NCI-H345 (cell line): ENCODE measurements at places on chromosomes 13 and 19.

GRCh38 chr13:106496072-106496997, 39.1 kb downstream of the EFNB2 start:
- DNase-seq = peak; percentile 56

DNA sequence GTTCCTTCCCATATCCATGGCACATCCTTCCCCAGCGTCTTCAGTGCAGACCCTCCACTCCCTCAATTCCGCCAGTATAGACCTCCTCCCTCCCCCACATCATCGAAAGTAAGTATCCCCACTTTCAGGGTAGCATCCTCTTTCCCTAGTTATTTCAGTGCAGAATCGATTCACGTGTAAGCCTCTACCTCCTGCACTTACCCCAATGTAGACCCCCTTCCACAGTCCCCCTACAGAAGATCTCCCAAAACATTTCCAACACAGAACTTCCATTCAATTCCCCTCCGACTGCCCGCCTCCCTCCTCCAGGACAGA, 664 bp downstream of the IRF3 start:
- no peak for DNase-seq

DNA sequence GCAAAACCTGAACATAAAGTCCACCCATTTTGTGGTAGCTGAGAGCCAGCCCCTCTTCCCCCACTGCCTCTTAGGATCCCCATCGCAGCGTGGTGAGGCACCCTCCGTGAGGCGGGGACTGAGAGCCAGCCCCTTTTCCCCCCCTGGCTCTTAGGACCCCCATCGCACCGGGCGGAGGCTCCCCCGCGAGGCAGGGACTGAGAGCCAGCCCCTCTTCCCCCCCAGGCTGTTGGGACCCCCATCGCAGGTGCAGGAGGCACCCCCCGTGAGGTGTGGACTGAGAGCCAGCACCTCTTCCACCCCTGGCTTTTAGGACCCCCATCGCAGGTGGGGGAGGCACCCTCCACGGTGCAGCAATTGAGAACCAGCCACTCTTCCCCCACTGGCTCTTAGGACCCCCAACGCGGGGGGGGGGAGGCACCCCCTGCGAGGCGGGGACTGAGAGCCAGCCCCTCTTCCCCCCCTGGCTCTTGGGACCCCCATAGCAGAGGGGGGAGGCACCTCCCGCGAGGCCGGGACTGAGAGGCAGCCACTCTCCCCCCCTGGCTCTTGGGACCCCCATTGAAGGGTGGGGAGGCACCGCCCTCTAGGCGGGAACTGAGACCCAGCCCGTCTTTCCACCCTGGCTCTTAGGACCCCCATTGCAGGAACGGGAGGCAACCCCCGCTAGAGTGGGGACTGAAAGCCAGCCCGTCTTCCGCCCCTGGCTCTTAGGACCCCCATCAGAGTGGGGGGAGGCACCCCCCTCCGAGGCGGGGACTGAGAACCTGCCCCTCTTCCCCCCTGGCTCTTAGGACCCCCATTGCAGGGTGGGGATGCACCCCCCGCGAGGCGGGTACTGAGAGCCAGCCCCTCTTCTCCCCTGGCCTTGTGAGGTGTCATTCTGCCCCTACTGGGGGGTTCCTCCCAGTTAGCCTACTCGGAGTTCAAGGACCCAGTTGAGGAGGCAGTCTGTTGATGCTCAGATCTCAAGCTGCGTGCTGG, 366.4 kb upstream of the SPRY2 start:
- no peak for DNase-seq

- peak; percentile 8 for DNase-seq
Observed at GRCh38 chr19:49555600-49556411, 24.6 kb downstream of the NOSIP start.

- no peak for DNase-seq
Observed at GRCh38 chr19:18605546-18606280, 886 bp downstream of the CRLF1 start.

DNA sequence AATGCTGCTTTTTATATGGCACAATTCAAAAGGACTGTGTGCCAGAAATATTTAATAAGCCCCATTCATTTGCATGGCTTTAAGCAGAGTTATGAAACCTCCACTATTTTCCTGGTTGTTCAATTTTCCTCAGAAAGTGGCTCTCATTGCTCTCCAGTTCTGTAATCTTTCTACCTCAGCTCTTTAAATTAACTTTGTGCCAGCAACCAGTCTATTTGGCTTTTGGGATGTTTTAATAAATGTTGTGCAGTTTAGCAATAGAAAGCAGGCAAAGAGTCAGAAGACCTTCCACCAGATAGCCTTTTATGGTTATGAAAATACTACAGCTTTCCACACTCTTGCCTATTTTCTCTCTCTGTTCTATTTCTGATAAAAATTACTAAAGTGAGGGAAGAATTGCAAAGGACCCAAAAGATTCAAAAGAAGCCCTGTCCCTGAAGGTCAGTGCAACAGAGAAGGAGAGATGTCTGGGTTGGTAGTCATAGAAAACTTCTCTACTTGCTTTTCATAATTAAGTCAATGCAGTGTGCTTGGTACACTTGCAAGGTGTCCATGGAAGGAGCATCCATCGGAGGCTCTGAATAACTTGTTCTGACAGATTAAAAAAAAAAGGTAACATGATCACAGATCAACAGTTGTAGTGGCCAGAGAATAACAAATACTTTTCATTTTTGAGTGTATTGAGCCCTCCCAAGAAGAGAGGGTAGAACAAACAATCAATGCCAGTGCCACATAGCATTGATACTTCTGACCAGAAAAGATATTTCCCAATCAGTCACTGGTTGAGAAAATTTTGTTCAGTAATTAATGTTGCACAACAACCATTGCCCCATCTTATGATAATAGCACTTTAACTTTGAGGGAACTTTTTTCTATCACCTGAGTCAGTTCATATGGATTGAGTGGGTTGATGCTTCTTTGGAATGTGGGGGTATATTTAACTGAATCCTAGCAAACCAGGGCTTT, 48.4 kb upstream of the SPRY2 start:
- DNase-seq = no peak

- DNase-seq = no peak
Observed at GRCh38 chr13:40370661-40371060, 295.8 kb downstream of the FOXO1 start.

- no peak for DNase-seq
Observed at GRCh38 chr13:81874681-81875661, 1534.0 kb upstream of the SPRY2 start.

GRCh38 chr13:41061914-41062837, 867 bp downstream of the WBP4 start:
- DNase-seq = no peak

DNA sequence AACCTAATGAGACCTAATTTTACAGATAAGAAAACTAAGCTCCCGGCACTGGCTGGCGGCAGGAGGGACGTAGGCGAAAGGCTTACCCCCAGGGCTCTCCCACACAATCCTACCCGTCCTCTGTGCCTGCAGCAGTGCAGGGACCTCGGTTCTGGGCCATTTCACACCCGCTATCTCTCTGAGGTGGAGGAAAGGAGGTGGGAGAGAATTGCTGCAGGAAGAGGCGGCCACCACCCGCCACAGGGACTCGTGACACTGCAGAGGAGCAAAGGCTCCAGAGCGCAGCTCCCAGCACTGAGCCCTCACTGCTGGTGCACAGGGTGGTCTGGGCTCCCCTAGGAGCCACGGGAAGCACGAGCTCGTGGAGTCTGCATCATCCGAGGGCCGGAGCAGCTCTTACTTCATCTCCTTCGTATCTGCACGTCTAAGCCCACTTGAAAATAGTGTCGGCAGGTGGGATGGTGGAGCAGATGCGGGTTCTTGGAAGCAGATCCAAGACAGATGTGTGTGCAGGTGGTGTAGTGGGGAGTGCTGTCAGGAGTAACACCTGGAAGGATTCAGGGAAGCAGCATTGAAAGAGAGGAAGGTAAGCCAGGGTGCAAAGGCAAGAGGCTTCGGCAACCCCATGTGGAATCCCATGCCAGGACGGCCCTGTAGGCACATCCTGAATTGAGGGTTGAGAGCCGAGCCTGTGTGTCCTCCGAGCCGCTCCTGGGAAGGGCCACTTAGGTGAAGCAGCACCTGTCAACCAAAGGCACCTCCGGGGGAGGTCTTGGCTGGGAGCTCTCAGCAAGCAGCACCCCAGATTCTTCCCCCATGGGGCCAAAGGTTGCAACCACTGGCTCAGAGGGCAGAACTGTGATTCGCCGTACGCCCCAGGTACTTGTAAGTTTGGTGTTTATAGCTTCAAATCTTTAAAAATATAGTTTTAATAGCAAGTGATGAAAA, 115.8 kb upstream of the SPACA7 start:
- DNase-seq = no peak

- no peak for DNase-seq
Observed at GRCh38 chr19:43966079-43966694, 15.2 kb downstream of the ZNF221 start.

DNA sequence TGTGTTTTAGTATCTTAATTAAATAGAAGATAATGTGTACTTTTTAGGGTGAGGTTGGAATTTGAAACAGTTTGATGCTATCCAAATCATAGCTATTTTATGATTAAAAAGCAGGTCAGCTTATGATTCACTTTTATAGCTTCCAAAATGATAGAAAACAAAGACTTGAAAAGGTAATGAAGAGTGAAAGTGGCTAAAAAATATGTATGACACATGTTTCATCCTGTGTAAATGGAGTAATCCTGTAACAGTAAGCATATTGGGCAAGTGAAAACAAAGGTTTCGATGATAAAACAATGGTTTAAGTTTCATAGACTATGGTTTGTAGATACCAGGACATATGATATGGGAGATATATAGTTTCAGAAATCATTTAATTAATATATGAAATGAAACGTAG, 456.2 kb downstream of the PCDH20 start:
- DNase-seq = no peak

GRCh38 chr19:5534787-5535586, 32.8 kb downstream of the TINCR start:
- DNase-seq = peak; percentile 13

- DNase-seq = peak; percentile 12
Observed at GRCh38 chr13:20270163-20270865, 38.2 kb upstream of the GJB6 start.

- DNase-seq = no peak
Observed at GRCh38 chr19:6273701-6274601, 5.8 kb downstream of the MLLT1 start.

- DNase-seq = no peak
Observed at GRCh38 chr13:24277761-24278160, 31.6 kb upstream of the C1QTNF9 start.

- DNase-seq = no peak
Observed at GRCh38 chr19:1986357-1987162, 29.0 kb downstream of the BTBD2 start.

DNA sequence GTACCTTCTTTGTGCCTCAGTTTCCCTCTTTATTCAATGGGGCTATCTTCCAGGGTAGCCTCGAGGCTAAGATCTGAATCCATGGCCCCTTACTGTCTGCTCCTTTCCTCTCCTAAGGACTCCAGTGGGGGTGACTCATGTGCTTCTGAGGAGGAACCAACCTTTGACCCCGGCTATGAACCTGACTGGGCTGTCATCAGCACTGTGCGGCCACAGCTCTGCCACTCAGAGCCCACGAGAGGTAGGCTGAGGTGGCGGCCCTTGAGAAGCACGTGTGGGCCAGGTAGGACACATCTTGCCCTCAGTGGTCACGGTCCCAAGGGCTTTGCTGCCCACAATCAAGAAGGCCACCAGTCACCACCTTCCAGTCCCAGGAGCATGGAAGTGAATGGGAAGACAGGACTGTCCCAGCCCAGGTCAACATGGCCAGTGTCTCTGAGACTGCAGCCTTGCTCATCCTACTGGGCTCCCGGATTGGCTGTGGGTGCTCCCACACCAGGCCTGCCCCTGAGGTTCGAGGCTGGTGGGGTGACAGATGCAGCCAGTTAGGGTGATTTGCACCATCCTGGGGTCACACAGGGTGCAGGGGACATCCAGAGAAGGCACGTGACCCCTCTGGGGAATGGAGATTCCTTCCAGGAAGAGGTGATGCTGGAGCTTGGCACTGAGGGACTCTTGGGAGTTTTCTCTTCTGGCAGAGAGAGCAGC, 2.8 kb downstream of the TBC1D17 start:
- no peak for DNase-seq

DNA sequence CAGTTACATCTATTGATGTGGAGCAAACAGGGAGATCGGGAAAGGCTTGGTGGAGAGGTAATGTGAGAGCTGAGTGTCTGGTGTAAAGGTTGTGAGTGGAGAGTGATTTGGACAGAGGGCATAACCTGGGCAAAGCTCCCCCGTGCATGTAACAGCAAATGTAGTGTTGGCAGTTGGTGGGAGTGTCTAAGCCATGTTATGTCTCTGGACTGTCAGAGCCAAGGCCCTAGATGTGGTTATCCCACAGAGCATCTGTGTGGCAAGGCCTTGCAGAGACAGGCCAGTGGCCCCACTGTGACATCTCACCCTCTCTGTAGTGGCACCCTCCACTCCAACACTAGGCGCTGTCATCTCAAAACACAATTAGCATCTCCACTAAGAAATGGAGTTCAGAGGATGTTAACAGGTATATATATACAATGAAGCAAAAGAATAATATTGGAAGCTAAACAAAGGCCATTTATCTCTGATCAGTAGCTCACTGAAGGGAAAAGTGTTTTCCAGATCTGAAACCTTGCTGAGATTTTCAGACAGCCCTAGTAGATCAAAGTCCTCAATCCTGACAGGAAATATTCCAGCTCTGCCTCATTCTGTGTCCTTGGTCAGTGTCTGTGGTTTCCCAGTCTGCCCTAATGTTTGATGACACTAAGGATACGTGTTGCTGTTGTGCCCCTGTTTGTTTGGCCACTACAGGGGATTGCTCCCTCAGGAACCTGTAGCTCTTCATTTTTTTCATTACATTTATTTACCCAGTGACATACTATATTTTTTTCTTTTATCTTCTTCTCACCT, 20.2 kb downstream of the POLR1D start:
- no peak for DNase-seq

DNA sequence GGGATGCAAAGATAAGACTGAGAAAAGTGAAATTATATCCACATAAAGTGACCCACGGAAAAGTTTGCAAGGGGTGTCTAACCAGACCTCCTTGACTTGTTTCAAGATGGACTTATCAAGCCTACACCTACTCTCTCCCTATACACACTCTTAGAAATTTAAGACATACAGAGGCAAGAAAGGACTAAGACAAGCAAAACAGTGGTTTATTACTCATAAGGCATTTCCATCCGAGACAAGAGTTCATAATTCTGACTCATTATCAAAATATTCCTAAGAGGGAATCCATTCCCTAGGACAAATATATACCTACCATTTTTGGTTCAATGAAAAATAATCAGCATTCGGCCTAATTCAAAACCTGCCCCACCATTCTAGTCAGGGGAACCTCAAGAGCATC, 232.6 kb upstream of the GPC6 start:
- DNase-seq = no peak

DNA sequence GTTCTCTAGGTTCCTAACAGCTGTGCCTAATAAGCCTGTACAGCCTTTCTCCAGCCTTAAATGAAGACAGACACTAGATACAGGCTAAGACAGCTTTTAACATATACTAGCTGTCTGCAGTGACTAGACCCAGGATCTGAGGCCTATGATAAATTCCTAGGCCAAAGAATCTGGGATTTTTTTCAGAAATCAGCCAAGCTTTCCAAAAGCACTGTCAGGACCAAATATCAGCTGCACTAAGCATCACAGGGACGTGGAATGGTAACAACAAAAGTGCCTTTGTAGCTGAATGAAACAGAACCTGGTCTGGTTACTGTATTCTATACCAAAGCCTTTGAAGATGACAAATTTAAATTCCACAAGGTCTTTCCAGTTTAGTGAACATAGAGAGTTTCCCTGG, 77.9 kb upstream of the DOCK9 start:
- no peak for DNase-seq
